ENCODE measurements at places on chromosomes 2 and 18.

DNA sequence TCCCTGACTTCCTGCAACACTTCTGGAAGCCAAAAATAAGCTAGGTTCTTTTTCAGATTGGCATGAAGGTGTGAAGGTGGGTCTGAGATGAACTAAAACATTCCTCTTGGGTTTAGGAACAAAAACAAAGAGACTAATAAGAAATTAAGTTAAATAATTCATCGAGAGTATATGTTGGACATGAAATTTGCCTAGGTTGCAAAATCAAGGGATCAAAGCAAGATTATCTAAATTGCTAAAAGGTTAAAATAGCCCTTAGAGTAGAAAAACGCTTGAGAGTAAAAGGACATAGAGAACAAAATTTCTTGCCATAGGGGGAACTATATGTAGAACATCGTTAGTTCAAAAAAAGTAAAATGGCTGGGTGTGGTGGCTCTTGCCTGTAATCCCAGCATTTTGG is 845.9 kb upstream of the NXPH2 start:
- DNase-seq: no peak

DNA sequence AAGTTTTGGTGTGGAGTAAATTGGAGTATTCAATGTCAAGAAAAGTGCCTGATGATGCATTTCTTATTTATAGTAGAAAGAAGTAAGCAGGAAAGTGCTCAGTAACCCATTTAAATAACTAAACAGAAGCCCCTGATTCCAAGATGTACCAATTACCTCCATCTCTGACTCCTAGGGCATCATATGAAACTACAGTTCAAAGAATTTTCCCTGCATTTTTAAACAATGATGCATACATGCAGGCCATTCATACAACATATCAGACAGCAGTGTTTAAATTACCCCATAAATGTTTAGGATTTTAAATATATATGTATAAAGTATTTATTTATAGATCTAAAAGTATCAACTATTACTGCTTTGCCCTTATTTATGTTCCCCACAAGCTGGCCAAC is 36.2 kb downstream of the FTCDNL1 start:
- no peak for DNase-seq

DNA sequence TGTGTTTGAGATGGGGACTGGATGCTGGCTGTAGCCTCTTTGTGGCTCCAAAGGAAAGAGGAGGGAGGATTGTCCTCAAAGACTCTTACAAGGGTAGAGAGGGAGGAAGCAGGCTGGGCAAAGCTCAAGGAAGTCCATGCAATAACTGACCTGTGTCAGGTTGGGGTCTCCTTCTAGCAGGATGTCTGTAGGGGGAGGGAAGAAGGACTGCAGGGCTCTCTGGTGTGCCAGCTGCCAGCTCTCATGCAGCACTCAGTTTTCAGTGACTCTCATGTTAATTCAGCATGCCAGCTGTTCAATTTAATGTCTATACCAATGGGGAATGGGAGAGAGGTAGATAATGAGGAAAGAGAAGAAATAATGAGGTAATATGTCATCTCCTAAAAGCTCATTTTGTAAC is 85.3 kb upstream of the RANBP2 start:
- DNase-seq: no peak

GRCh38 chr2:175880-176820 is 87.7 kb downstream of the SH3YL1 start:
- no peak for DNase-seq

GRCh38 chr2:149169656-149170055 is 131.2 kb downstream of the LYPD6B start:
- no peak for DNase-seq

DNA sequence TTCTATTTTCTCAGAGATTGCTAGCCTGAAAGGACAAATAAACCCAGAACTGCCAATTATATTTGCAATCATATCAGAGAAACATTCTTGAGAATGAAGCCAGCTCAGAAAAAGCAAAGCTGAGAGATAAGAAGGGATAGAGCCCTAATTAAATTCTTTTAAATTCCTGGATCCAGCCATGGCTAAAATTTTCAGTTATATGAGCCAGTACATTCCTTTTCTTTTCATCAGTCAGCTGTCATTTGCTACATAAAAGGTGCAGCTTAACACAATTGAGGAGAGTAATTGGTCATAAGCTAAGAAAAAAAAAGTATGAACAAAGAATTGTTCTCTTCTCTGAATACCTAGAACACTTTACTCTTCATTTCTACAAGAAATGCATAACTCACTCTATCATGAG is 303.5 kb upstream of the FIGN start:
- no peak for DNase-seq

DNA sequence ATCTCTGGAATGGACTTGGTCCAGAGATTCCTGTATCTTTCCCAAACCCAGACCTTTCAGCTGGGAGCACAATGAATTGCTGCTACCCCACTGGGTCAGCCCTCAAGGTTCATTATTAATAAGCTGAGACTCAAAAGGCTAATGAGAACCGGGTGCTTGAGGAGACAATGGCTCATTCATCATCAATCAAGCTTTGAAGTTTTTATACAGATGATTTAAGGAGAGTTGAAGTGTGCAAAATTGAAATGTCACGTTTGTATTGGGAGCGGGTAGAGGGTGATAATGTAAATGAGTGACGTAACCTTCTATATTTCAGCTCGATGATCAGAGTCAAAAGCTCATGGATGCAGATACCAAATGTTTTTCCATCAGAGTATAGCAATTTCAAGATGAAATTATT is 744.9 kb downstream of the ERBB4 start:
- no peak for DNase-seq

- DNase-seq: no peak
Observed at GRCh38 chr2:18899725-18900124, 310.4 kb upstream of the NT5C1B start.

GRCh38 chr2:12964904-12965539 is 248.3 kb downstream of the TRIB2 start:
- DNase-seq: no peak

GRCh38 chr18:31042084-31042405 is 497 bp downstream of the DSC3 start:
- no peak for DNase-seq

DNA sequence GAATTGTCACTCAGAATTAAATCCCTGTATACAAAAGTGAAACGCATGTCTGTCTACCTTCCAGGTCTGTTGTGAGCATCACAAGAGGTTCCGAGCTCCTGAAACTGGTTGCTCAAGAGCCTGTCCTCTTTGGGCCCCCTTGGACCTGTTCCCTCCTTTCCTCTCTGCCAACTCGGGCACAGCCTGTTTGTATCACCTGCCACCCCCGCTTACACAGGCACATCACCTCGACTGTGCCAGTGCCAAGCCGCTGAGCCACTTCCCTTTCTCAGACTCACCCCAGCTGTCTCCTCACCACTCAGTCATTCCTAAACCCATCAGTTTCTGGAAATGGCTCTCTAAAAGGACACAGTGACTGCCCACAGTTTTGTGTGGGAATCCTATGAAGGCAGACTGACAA is 3.1 kb downstream of the EFR3B start:
- DNase-seq: no peak

DNA sequence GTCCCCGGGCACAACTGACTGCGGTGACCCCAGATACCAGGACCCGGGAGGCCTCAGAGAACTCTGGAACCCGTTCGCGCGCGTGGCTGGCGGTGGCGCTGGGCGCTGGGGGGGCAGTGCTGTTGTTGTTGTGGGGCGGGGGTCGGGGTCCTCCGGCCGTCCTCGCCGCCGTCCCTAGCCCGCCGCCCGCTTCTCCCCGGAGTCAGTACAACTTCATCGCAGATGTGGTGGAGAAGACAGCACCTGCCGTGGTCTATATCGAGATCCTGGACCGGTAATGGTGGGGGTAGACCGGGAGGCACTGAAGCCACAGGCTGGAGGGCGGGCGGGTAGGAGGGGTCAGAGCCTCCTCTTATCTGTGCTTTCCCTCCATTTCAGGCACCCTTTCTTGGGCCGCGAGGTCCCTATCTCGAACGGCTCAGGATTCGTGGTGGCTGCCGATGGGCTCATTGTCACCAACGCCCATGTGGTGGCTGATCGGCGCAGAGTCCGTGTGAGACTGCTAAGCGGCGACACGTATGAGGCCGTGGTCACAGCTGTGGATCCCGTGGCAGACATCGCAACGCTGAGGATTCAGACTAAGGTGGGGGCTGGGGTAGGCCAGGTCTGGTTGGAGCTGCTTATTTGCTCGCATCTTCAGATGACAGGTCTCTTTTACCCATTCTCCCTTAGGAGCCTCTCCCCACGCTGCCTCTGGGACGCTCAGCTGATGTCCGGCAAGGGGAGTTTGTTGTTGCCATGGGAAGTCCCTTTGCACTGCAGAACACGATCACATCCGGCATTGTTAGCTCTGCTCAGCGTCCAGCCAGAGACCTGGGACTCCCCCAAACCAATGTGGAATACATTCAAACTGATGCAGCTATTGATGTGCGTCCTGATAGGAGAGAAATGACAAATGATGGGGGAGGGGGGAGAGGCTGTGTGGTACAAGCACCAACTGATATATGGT is 780 bp downstream of the HTRA2 start:
- no peak for DNase-seq

GRCh38 chr18:75008186-75008585 is 200.8 kb downstream of the PTGR3 start:
- no peak for DNase-seq

DNA sequence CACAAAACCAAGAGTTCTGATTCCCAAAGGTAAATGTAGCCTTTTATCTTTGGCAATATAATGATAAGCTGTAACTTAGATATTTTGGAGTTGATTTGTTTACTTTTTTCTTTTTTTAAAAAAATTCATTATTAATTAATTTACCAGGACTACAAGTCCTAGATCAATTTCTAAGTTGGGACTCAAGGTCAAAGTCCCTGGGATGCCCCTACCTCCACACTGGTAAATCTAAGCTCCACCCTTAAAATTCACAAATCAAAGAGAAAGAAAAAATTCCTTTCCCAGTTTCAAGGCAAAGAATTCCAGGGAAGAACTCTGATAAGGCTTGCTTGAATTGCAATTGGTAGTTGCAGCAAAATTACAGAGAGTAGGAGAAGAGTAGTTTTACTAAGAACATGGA is 71.3 kb downstream of the MDH1 start:
- DNase-seq: no peak

- DNase-seq: no peak
Observed at GRCh38 chr2:15719566-15720313, 128.1 kb downstream of the DDX1 start.

- no peak for DNase-seq
Observed at GRCh38 chr2:101083613-101084012, 67.6 kb downstream of the TBC1D8 start.

DNA sequence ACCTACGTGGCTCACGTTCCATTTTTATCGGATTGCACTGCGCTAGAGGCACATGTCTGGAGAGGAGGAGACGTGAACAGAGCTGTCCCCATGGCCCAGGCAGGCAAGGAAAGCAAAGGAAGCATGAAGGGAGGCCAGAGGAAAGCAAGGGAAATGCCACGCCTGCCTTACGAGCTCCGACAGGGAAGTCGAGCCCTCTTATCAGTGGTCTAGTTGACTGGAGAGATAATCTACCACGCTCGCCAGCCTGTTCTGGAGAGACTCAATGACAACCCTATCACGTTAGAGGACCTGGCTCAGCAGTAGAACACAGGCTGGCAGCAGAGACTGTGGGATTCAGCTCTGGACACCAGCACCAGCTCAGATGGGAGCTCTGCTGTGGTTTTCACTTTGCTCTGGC is 202.6 kb upstream of the ID2 start:
- no peak for DNase-seq

- DNase-seq: no peak
Observed at GRCh38 chr2:774436-774835, 97.2 kb upstream of the TMEM18 start.

GRCh38 chr2:46194856-46195255 is 102.4 kb upstream of the EPAS1 start:
- no peak for DNase-seq

- no peak for DNase-seq
Observed at GRCh38 chr2:71466301-71467179, 13.2 kb downstream of the DYSF start.

DNA sequence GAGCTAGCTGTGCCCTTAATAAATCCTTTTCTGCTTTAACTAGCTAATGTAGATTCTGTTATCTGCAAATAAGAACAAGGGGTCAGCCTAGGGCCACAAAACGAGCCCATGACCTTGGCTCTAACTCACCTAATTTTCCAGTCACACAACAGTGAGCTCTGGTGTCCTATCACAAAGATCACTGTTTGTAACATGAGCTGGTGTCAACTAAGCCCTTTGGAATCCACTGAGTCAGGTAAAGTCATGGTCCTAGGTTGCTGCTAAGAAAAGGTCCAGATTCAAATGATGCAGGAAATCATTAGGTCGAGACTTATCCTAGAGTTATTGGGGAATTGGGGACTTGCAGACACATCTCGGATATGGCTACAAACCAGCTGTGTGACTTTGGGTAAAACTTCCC is 49.9 kb downstream of the ST8SIA5 start:
- DNase-seq: peak; percentile 72

DNA sequence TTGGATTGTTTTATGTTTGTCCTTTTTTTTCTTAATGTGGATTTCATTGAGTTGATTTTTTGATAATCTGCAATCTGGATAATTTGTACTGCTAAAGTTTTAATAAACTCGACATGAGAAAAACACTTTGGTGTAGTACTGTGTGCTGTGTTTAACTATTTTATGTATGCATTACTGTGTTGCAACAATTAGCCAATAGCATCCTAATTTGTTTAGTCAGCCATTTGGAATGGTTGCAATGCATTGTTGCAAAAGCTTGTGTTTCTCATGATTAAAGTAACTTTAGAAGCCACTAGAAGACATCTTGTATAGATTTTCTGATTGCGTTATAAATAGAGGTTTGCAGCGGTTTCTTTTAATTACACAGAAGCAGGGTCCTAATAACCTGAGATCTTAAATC is 53.5 kb downstream of the PPIG start:
- no peak for DNase-seq

DNA sequence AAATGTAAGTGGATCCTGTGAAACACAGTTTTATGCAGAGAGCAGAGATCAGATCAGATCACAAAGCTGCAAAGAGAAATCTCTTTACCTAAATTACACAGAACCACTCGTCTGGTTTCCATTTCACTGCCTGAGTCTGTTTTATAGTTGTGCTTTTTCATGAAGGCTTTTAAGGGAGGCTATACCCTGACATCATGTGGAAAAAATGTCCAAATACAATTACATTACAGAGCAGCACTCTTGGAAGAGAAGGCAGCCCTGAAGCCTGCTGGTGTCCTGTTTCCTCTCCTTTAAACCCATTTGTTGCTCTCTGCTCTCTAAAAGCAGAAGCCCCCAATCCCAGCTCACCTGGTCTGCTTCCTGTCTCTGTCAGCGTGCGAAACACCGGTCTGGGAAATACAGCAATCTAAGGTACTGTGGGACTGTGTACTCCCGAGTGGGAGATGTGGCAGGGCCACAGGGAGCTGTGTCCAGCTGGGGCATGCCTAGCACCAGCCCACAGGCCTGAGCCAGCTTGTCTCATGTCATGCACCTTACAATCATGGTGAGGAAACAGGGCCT is 24.8 kb upstream of the ZFP36L2 start:
- DNase-seq: no peak

DNA sequence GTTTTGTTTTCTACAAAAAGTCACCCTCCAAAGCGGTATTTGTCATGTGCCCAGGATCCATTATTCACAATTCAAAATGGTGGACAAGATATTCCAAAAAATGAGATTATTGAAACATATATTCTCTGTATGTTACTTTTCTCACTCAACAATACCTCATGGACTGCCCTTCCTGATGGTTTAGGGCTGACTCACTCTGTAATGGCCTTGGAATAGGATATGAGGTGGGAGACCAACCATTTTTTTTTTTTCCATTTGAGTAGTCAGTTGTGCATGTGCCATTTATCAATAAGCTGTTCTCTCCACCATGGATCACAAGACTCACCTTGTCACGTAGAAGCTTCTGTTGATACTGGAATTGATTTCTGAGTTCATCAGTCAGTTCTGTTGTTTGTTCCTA is 64.5 kb downstream of the LYPD6 start:
- DNase-seq: no peak

Measured in RCC 7860 (cell line).